Activated T-helper 2 cell treated with anti-CD3 and anti-CD28 coated beads, Interferon-gamma antibody, Interleukin-2, Interleukin-4, amounts not matched to agents 10 μg/mL and 5 μg/mL and 100 μg/mL, durations not matched to agents 14 hours and 24 hours and 36 hours (primary cell): ENCODE measurements at places on chromosomes 6 and 20. TPM values are rescaled to one million over a fixed set of nuclear protein-coding genes. Genes with fewer than 3 reads are reported as not detected.

DNA sequence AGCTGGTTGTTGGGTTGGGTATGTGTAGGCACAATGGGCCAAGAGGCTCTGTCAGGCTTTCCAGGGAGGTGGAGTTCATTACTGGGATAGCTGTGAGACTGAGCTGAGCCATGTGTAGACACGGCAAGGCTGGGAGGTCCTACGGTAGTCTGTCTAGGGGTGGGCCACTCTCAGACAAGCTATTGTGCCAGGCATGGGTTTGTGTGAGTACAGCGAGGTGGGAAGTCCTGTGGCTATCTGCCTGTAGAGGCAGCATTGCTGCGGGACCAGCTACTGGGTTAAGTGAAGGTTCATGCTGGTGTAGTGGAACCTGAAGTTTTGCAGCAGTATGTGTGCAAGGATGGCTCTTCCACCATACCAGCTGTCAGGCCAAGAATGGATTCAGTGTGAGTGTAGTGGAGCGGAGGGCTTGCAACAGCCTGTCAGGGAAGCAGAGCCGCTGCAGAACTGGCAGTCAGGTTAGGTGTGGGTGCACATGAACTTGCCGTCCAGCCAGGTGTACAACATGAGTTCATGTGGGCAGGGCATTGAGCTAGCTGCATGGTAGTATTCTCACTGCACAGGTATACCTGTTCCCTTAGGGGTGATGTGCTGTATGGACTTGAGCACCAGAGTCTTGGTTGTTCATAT is 78.0 kb upstream of the CENPW start:
- H3K36me3 ChIP-seq = no peaks in the 10 kb centered on the region
- H3K27ac ChIP-seq = no peak overlapping the region
- no peaks in the 10 kb centered on the region for H3K4me1 ChIP-seq
- H3K4me3 ChIP-seq = no peak overlapping the region

- H3K4me1 ChIP-seq = peaks cover 29% of the 10 kb centered on the region
- H3K27ac ChIP-seq = no peak overlapping the region
- H3K27me3 ChIP-seq = no peaks in the 10 kb centered on the region
- DNase-seq = no peak
These were observed 32.2 kb downstream of the TSHZ2 start for GRCh38 chr20:53004267-53004813.

- no peak overlapping the region for H3K4me3 ChIP-seq
- H3K4me1 ChIP-seq = no peaks in the 10 kb centered on the region
- H3K36me3 ChIP-seq = no peaks in the 10 kb centered on the region
- no peak for DNase-seq
- H3K27ac ChIP-seq = no peak overlapping the region
- H3K27me3 ChIP-seq = no peaks in the 10 kb centered on the region
These were observed 625.7 kb downstream of the TFAP2A start for GRCh38 chr6:9789201-9789600.

GRCh38 chr6:113493991-113494390 is 363.2 kb upstream of the MARCKS start:
- H3K36me3 ChIP-seq = no peaks in the 10 kb centered on the region
- no peaks in the 10 kb centered on the region for H3K4me1 ChIP-seq
- no peak overlapping the region for H3K4me3 ChIP-seq
- no peaks in the 10 kb centered on the region for H3K27me3 ChIP-seq
- no peak overlapping the region for H3K27ac ChIP-seq

DNA sequence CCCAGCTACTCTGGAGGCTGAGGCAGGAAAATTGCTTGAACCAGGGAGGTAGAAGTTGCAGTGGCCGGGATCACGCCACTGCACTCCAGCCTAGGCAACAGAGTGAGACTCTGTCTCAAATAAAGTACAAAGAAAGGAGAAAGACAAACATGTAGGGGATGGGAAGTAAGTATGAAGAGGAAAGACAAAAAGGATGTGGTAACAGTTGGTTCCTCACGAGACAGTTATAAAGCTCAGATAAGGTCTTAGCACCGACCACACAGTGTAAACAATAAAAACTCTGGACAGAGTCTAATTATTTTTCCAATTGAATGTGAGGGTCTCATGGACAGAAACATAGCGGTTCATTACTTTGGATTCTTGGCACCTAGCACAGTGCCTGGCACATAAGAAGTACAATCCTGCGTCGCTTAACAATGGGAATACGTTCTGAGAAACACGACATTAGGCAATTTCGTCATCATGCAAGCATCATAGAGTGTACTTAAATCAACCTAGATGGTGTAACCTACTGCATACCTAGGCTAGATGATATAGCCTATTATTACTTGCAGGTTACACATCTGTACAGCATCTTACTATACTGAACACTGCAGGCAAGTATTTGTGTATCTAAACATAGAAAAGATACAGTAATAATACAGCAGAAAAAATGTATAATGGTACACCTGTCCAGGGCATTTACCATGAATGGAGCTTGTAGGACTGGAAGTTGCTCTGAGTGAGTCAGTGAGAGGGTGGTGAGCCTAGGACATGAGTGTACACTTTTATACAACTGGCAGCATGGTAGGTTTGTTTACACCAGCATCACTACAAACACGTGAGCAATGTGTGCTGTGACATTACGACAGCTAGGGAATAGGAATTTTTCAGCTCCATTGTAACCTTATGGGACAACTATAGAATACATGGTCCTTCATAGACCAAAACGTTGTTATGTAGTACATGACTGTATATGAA is 38.2 kb downstream of the MBOAT1 start:
- H3K4me3 ChIP-seq = peak overlapping the region; percentile 45
- peaks cover 33% of the 10 kb centered on the region for H3K36me3 ChIP-seq
- peaks cover 44% of the 10 kb centered on the region for H3K4me1 ChIP-seq
- H3K27me3 ChIP-seq = no peaks in the 10 kb centered on the region
- peak overlapping the region; percentile 51 for H3K27ac ChIP-seq

DNA sequence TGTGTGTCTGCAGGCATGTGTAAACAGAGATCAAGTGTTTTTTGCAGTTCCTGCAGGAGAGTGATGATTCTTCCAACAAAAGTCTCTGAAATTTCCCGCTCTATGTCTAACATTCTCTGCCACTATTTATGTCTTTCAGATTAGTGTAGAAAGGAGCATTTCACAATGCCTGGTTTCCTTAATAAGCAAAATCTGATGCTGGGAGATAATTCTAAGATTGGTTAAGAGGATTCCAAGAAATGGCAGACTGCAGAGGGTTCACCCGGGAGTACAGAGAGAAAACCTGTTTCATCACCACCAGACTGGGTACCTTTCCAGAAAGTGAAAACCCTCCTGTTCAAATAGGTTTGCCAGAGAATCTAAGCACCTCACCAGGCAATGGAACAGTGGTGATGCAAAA is 62.7 kb downstream of the FOXC1 start:
- H3K4me1 ChIP-seq = no peaks in the 10 kb centered on the region
- H3K36me3 ChIP-seq = no peaks in the 10 kb centered on the region
- no peak for DNase-seq

- H3K4me3 ChIP-seq = peak overlapping the region; percentile 82
- H3K4me1 ChIP-seq = peaks cover 21% of the 10 kb centered on the region
- peak overlapping the region; percentile 10 for H3K27ac ChIP-seq
- H3K36me3 ChIP-seq = peaks cover 8% of the 10 kb centered on the region
These were observed 1.5 kb upstream of the TENT5A start for GRCh38 chr6:81753711-81754577.

GRCh38 chr20:44886266-44886651 is 754 bp downstream of the YWHAB start:
- peaks cover 41% of the 10 kb centered on the region for H3K36me3 ChIP-seq
- peak overlapping the region; percentile 89 for H3K27ac ChIP-seq
- DNase-seq = no peak
- H3K27me3 ChIP-seq = peaks cover 1% of the 10 kb centered on the region
- H3K4me1 ChIP-seq = peaks cover 53% of the 10 kb centered on the region

DNA sequence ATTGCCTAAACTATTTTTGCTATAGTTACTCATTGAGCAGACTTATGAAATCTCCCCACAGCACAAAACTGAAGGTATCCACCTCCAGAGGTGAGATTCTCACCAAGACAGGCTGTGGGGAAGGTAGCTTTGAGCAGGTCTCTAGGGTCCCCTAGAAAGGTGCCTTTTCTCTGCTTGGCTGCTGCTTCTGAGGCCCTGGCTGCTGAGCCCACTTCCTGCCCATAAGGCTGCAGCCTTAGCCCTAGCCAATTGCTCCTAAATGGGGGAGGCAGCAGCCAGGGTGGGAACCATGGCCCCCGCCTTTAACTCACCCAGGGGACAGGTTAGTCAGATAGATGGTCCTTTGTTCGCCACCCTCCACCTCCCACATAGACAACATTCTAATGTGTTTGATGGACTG is 3.6 kb downstream of the NT5E start:
- no peak for DNase-seq
- H3K4me1 ChIP-seq = peaks cover 79% of the 10 kb centered on the region
- peaks cover 43% of the 10 kb centered on the region for H3K36me3 ChIP-seq
- peaks cover 5% of the 10 kb centered on the region for H3K27me3 ChIP-seq
- peak overlapping the region; percentile 43 for H3K27ac ChIP-seq

DNA sequence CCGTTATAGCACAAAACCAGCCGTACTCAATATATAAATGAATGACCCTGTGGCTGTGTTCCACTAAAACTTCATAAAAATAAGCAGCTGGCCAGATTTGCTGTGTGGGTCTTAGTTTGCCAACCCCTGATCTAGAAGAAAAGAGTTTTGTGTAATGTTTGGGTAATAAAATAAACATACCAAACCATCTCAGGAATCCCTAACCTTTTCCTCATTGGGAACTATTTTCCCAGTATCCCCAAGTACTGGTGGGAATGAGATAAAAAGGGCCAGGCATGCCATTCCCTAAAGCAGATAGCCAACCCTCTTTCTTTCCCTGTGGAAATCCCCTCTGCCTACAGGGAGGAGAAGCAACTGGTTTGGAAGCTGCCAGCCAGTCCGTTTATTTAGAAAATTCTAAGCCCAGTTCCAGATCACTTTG is 169.1 kb upstream of the AKAP12 start:
- no peak for DNase-seq
- H3K4me3 ChIP-seq = no peak overlapping the region
- H3K27ac ChIP-seq = no peak overlapping the region
- no peaks in the 10 kb centered on the region for H3K27me3 ChIP-seq
- peaks cover 54% of the 10 kb centered on the region for H3K36me3 ChIP-seq

- peaks cover 54% of the 10 kb centered on the region for H3K36me3 ChIP-seq
- H3K4me1 ChIP-seq = peaks cover 47% of the 10 kb centered on the region
These were observed 54.7 kb downstream of the ELOVL5 start for GRCh38 chr6:53294095-53294494.

DNA sequence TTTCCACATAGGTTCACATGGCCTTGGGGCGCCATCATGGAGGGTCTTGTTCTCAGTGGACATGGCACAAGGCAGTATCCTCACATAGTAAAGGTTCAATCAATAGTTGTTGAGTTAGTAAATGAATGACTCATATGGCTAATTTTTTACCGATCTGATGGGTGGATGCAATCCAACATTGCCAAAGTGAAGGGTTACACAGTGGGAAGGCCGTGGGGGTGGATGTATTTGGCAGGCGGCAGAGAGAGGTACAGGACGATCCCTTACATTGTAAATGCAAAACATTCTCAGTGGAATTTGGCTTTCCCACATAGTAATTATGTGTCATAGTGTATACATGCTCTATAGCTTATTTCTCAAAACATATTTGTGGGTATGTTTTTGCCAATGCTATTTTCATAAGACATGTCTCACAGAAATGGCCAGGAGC is 21.0 kb upstream of the PDE7B start:
- H3K27ac ChIP-seq = no peak overlapping the region
- no peaks in the 10 kb centered on the region for H3K36me3 ChIP-seq
- DNase-seq = no peak
- H3K27me3 ChIP-seq = peaks cover 4% of the 10 kb centered on the region

Gene COL21A1
- total RNA-seq = not detected in 2 replicates

Gene FAM8A1
- total RNA-seq = 4.8 and 4.9 TPM in 2 replicates

Gene PGBD1
- 3.4 and 3.8 TPM in 2 replicates for total RNA-seq

Gene ISM1
- 3.9 and 4.0 TPM in 2 replicates for total RNA-seq
